ENCODE measurements at places on chromosomes 11 and 22.
A peak's percentile ranks its signal among the peaks of the same experiment; 100 is the strongest.

GRCh38 chr11:69652999-69653398, 12.0 kb downstream of the CCND1 start:
- no peak for DNase-seq

- no peak for DNase-seq
Observed at GRCh38 chr11:17649696-17650095, 69.7 kb upstream of the MYOD1 start.

- no peak for DNase-seq
Observed at GRCh38 chr22:27971926-27972325, 52.9 kb upstream of the PITPNB start.

DNA sequence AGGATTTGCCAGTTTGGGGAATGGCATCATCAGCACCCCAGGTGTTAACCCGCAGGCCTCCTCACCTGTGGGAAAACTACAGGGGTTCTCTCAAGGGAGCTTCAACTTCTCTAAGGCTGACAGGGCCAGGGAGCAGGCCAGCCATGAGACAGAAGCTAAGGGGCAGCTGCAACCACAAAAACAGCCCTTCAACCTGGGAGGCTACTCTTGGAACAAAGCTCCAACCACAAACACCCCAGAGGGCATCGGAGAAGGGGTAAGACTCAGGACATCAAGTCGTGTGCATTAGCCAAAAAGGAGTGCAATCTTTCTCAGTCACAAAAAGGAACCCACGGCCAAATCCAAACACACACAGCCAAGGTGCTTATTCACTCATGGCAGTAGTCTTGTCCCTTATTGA, 103.0 kb downstream of the PLEKHA7 start:
- no peak for DNase-seq

DNA sequence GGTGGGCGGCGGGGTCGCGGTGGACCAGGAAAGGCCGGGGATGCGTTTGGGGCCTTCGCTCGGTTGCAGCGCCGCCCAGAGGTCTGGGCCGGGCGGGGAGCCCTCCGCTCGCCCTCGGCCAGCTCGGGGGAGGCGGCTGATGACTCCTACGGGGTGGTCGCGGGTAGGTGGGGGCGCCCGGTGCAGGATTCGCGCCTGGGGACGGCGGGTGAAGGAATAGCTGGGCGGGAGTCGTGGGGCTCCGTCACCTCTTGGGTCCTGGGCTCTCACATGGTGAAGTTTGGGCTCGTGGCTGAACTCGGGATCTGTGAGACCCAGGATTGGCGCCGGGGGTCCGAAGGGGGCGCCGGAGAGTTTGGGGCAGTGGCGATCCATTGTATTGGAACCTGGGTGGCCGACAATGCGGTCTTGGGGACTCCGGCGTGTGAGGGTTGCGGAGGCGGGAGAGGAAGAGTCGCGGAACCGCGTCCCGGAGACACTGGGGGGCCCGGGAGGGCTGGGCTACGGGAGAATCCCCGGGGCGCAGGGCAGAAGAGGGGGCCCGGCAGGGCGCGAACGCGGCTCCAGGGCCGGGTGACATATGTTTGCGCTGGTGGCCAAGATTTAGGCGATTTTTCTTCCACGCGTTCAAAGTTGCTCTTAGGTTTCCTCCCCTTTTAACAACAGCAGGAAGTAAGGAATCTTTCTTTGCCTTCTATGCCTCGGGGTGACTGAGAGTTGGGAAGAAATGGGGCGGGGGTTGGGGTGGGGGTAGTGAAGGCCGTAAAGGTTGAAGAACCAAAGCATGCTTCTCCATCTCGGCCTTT, 935 bp downstream of the QSER1 start:
- DNase-seq = peak; percentile 28

DNA sequence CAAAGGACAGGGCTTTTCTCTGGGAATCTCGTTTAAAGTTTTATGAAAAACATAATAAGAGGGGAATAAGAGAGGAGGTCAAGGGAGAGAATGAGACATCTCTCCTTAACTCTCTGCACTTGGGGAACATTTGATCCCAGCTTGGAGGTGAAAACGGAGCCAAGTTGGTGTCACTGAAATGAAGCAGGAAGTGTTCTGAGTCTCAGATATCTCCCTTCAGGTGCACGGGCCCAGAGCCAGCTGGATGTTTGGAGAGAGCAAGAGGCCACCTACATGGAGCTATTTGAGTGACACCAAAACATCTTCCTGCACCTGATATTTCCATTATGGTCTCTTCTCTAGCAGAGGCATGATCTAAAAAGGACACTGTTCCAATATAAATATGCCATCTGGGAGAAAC, 85.7 kb downstream of the BLID start:
- DNase-seq = no peak

DNA sequence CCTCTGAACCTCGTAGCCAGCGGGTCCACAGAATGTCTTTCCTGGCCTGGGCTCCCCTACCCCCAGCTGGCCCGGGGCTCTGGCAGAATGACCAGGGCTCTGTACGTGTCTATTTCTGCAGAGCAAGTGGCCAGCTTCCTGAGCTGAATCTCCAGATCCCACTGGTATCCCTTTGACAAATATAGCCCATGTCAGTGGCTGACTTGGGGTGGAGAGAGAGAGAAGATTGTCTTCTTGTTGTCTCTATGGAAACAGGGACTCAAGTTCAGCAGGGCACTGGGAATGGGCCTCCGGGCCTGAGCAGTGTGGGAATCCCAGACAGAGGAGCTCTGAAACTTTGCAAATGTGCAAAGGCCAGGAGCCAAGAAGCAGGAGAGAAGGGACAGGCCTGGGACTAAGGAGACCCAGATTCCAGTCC, 33.9 kb downstream of the ANO1 start:
- no peak for DNase-seq

- DNase-seq = no peak
Observed at GRCh38 chr11:115607621-115608221, 103.5 kb upstream of the CADM1 start.

Data from stimulated activated CD4-positive, alpha-beta T cell treated with anti-CD3 and anti-CD28 coated beads, Interleukin-2, amount 100 ng/mL, for 48 hours (primary cell).